ENCODE measurements at places on chromosomes 5 and 9.

DNA sequence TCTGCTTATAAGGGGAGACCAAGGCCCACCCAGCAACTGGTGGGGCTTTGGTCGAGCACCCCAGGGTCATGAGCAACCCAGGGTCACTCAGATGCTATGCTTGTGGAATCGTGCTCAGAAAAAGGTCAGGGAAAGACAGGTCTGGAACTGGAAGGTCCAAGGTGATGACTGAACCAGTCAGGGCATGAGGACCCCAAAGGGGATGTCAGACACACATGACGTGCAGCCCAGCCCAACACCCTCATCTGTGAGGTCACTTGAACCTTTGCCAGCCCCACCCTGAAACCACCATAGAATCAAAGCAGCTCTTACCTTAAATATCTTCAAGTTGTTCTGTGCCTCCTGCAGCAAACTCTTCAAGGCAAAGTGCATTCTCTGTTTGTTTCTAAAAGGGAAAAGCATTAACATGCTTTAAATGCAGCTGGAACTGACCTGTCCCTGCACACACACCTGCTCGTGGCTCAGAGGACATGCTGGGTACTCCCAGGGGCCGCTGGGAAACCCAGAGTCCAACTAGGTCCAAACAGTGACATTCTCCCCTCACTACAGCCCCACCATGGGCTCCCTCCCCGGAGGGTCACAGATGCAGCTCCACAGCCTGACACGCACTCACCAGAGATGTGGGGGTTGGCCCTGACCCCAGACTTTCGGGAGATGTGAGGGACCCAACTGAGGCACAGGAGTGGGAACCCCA lies 29.4 kb downstream of the IPPK start:
- no peak for DNase-seq

GRCh38 chr5:133265720-133266526 lies 214.1 kb downstream of the HSPA4 start:
- peak; percentile 15 for DNase-seq

DNA sequence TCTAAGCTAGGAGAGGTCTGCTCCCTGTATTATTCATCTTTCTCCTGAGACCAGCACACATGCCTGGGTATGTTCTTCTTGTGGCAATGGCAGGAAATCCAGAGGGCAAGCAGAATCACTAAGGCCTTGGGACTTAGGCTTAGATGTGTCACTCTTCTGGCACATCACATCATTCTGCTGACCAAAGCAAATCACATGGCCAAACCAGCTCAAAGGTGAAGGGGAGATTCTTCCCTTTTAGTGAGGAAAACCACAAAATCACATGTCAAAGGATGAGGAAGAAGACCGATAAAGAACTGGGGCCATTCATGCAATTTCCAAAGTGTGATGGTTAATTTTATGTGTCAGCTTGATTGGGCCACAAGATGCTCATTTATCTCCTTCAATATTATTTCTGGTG lies 5.7 kb upstream of the AGGF1 start:
- DNase-seq: no peak

DNA sequence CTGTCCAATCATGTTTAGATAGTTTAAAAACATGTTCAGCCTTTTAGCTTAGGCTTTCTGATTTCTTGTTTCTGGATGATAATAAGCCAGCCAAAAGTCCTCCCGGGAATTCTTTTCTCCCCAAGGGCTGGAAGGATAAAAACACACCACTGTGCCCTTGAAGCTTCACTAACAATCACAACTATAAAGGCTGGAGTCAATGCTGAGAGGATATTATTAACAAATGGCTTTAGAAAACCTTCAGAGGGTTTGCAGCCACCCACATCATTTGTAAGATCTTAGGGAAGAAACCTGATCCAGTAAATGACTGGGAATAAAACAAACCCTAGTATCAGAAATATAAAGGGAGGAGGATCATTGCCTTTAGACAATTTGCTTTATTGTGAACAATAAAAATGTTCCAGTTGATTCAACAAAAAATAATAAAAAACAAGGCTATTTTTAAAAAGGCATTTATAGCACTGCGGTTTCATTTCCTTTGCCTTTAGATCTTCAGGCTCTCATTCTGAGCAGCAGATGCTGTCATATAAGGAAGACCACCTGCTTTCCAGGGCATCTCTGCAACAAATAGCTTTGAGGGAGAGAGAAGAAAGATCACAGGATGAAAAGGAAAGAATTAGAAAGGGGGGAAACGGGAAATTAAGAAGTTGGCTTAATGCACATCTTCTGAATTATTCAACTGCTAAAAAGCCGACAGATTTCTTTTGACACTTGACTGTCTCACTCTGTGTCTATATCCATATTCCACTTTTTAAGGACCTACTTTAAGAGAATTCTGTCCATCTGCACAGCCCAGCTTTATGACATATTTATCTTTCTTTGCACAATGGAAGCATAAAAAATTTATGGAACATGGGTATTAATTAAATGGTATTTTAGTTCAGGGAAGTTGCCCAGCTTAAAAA lies 277.2 kb upstream of the SLC24A2 start:
- DNase-seq: no peak

GRCh38 chr5:56535347-56535746 lies 280.0 kb upstream of the MAP3K1 start:
- no peak for DNase-seq

- DNase-seq: no peak
Observed at GRCh38 chr5:4734348-4734747, 405.8 kb upstream of the ADAMTS16 start.

DNA sequence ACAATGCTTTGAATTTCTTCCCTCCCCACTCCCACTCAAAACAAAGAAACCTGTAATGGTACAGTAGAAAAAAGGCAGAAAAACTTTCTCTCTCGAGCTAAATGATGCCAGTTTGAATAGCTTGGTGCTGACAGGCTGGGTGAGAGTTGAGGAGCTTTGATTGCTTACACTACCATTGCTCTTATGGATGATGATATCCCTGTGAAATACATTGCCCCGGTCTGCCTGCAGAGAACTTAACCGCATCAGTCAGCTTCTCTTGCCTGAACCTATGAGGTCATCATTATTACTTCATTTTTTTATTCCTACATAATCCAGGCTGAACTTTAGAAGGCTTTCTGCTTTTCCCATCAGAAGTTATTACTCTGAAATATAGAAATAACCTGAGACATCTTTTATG lies 69.3 kb downstream of the ISL1 start:
- DNase-seq: no peak

GRCh38 chr9:126128494-126129142 lies 198.0 kb upstream of the MVB12B start:
- no peak for DNase-seq

DNA sequence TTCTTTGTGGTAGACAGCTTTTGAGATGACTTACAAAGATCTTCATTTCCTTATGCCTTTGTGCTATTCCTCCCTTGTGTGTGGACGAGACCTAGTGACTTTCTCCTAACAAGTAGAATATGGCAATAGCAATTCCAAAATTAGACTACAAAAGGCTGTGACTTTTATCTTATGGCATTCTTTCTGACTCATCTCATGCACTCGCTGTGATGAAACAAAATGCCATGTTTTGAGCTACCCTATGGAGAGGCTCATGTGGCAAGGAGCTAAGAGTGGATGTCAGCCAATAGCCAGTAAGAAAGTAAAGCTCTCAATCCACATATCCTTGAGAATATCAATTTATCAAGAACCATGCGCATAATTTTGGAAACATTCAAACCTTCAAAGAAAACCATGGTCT lies 380.5 kb upstream of the SMC2 start:
- no peak for DNase-seq

DNA sequence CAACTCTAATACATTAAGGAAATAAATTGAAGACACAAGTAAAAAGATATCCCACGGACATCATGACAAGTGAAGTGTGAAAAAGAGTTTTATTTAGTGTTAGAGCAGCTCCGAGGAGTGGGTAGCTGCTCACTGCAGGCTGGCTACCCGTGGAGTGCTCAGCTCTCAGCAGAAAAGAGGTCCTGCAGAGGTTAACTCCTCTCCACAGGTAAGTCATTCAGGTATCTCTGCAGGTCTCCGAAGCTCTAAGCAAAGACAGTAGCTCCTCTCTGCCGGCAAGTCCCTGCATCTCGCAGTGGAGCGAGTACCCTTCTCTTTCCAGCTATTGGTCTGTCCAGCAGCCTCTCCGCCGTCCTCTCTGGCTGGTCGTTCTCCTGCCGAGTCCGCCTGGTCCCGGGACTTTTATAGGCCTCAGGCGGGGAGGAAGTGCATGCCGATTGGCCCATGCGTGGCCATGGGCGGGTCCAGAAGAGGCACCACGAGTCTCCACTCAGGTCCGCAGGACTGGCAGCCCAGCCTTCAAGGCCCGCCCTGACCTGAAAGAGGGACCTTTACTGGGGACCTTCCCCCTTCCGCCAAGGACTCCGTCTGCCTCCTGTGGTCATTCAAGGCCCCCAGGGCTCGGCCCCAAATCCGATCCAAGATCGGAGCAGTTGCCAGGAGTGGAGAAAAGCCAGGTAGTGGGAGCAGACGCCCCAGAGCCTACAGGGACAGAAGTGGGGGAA lies 29.9 kb downstream of the BTNL9 start:
- no peak for DNase-seq

DNA sequence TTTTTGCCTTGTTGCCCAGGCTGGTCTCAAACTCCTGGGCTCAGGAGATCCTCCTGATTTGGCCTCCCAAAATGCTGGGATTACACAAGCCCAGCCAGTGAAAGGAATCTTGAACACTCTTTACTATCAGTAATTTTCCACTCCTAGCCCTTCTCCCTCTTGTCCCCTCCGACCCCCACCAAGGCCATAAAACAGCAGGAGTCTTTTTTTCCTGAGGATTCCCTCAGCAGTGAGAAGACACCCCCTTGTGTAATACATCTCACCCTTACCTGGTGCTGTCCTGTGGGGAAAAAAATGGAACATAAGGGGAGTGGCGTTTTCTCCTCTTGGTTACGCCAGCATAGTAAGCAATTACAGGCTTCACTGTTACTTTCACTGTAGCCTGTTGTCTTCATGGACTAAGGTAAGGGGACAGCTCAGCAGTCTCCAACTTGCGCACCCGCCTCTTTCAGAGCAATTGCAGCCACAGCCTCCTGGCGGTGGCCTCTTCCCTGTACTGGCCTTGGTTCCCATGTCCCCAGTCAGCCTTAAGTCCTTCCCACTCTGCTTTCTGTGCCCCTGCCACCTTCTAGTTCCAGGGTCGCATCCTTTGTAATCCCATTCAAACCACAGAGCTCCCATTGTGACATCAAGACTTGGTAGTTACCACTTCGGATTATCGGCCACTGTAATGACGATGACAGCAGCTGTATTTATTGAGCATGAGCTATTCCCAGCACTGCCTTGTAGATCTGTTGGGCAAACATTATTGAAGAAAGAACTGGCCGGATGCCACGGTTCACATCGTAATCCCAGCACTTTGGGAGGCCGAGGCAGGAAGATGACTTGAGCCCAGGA lies 10.0 kb downstream of the NAIF1 start:
- no peak for DNase-seq

DNA sequence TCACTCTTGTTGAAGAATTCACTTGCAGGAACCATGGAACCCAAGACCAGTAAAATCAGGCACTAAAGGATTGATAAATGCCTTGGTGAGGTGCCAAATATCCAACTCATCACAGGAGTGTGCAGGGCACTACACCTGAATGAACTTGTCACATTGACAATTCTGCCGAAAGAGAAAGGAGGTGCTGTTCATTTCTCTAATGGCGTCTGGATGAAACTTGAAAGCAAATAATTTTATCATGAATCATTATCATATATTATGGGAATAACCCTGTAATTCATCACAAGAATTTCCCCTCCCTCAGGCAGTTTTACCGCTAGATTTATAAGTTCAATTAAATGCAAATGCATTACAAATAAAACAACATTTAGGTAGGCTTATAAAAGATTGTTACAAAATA lies 360.0 kb downstream of the GLIS3 start:
- no peak for DNase-seq

DNA sequence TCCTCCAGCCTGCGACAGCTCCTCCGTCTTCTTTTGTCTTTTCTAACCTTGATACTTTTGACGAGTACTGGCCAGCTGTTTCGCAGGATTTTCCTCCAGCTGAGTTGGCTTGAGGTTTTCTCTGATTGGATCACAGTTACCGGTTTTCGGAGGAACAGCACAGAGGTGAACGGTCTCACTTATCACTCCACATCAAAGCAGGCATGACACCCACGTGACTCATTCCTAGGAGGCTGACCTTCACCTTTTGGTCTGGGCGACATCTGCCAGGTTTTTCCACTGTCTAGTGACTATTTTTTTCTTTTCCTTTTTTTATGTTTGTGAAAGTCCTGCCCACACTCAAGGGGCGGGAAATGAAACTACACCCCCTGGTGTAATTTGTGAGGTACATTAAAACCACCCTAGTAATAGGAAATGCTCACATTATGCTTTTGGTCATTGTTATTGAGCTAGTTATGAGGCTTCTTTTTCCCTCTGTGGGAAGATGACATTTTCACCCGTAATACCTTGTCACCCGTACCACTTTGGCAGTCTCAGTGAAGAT lies 319.2 kb downstream of the GADD45G start:
- no peak for DNase-seq

- DNase-seq: no peak
Observed at GRCh38 chr5:157362982-157363381, 97.0 kb upstream of the NIPAL4 start.

GRCh38 chr5:7261049-7261448 lies 134.9 kb upstream of the ADCY2 start:
- DNase-seq: peak; percentile 59
